Kasumi-1 (cell line): ENCODE measurements at places on chromosomes 12 and 14.

- DNase-seq, result no peak
Measured at GRCh38 chr14:100058777-100059437, 6.3 kb upstream of the EVL start.

DNA sequence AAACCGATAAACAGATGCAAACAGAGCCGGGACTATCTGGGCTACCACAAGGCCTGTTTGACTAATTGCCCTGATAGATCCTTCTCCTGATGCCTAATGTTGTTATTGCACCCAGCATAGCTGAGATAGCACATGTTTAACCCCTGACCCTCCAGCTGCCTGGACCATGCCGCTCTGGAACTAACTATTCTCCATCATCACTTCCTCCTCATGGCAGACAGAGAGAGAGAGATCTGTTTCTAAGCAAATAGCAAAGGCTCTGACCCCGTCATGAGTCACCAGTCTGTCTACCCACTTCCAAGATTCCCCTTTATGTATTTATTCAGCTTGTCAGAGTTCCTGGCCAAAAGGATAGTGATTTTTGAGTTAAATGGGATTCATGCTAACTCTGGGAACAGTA is 58.2 kb upstream of the FLRT2 start:
- DNase-seq, result no peak

- no peak for DNase-seq
Measured at GRCh38 chr14:72416081-72416849, 477.6 kb downstream of the DPF3 start.

- no peak for DNase-seq
Measured at GRCh38 chr14:76456891-76457586, 81.1 kb downstream of the ESRRB start.

DNA sequence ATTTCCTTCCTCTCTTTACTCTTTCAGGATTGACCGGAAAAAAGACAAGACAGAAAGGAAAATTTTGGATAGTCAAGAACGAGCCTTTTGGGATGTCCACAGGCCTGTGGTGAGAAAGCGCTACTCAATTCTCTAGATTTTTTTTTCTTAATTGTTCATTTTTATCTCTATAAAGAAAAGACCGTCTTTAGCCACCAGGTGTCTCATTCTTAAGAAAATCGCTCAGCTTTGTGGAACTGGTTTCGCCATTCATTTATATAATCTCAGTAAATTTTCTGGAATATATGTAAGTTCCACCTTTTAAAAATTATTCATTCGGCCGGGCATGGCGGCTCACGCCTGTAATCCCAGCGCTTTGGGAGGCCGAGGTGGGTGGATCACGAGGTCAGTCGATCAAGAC is 421.1 kb downstream of the DPF3 start:
- peak; percentile 20 for DNase-seq

DNA sequence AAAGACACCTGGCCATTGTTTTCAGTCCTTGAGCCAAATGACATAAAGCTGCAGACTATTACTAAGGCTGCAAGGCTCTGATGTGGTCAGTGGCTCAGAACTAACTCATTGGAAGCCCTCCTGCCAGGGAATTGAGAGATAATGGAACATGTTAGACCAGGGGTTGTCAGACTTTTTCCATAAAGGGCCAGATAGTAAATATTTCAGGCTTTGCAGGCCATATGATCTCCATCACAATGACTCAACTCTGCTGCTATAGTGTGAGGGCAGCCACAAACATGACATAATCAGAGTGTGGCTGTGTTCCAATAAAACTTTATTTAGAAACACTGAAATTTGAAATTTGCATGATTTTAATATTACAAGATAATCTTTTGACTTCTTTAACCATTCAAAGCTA is 140.3 kb downstream of the TMEM30B start:
- no peak for DNase-seq

DNA sequence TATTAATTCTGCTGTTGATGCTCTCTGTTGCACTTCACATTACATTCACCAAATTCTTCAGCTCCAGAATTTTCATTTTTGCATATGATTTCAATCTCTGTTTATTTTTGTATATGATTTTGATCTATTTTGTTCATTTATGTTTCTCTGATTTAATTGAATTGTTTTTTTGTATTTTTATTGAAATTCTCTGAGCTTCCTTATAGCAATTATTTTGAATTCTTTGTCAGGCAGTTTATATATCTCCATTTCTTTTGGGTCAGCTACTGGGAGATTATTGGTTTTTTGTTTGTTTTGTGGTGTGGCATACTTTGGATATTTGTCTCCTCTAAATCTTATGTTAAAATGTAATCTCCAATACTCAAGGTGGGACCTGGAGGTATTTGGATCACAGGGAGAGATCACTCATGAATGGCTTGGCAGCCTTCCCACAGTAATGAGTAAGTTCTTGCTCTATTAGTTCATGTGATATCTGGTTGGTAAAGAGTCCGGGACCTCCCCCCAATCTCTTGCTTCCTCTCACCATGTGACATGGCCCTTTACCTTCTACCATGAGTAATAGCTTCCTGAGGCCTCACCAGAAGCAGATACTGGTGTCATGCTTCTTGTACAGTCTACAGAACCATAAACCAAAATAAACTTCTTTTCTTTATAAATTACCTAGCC is 8.7 kb upstream of the TCL1A start:
- DNase-seq, result no peak

- no peak for DNase-seq
Measured at GRCh38 chr12:124332058-124332672, 37.3 kb downstream of the RFLNA start.

- no peak for DNase-seq
Measured at GRCh38 chr12:77882709-77883108, 52.0 kb downstream of the NAV3 start.

GRCh38 chr12:16603916-16604575 is 1.9 kb downstream of the LMO3 start:
- no peak for DNase-seq

DNA sequence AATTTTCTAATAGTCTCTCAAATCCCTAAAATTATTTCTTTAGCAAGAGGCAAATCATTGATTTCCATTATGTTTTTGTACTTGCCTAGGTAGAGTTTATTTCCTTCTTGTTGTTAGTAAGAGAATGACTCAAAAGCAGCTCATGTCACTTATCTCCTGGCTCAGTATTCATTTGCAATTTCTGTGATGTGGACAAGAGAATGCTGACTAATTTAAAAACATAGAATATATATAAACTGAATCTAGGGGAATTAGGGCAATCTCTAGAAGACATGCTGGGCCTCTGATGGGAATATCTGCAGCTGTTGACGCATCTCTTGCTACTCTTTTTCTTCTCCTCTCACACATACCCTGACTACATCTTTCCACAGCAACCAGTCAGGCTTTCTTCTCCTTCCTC is 130.8 kb upstream of the PRKD1 start:
- no peak for DNase-seq

GRCh38 chr12:9660046-9660445 is 9.5 kb upstream of the CLEC2D start:
- no peak for DNase-seq

GRCh38 chr14:24254630-24255392 is 8.2 kb downstream of the TGM1 start:
- DNase-seq, result no peak

DNA sequence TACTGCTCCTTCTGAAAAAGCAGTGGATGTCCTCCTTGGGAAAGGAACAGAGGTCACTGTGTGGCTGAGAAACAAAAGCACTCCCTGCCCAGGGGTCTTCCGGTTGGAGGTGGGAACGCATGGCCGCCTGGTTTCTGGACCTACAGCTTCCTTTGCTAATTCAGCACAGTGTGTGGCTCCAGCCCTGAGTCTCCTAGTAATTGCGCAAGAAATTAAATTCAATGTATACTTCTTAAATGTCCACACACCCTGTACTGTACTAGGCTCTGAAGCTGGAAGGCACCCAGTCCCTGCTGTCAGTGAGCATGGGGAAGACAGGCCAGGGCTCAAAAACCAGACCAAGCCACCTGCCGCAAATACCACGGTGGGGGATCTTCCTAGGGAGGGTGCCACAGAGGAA is 13.4 kb downstream of the SLC24A4 start:
- DNase-seq, result no peak
